ENCODE measurements at places on chromosomes 5 and 9. TPM values are rescaled to one million over a fixed set of nuclear protein-coding genes. Genes with fewer than 3 reads are reported as not detected.

PCDHB8 gene
- not detected for total RNA-seq

TMEM174 gene
- total RNA-seq = not detected

DNA sequence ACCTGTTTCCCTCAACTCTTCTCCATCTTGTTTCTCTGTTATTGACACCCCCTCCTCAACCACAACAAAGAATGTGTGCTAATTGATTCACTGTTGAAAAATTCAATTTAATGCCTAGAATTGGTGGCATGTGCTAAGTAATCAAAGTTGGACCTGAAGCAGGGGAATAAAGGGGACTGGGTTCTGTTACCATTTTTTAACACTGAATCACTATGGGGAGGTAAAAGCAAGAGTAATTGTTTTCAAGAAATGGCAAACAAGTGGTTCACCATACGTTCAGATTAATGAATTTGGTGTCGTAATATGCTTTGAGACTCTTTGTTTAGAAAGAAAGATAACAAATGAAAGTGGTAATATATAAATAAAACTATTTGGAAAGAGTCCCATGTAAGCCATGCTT is 17.0 kb upstream of the SSBP2 start:
- no peak for DNase-seq

- peak; percentile 96 for DNase-seq
These were observed 64.8 kb downstream of the SHB start for GRCh38 chr9:38003946-38004808.

- no peak for DNase-seq
These were observed 104.6 kb downstream of the PCSK5 start for GRCh38 chr9:75995066-75995465.

CATSPER3 gene
- total RNA-seq = not detected

GRCh38 chr9:72480921-72481320 is 40.5 kb upstream of the TMC1 start:
- DNase-seq = no peak

DNA sequence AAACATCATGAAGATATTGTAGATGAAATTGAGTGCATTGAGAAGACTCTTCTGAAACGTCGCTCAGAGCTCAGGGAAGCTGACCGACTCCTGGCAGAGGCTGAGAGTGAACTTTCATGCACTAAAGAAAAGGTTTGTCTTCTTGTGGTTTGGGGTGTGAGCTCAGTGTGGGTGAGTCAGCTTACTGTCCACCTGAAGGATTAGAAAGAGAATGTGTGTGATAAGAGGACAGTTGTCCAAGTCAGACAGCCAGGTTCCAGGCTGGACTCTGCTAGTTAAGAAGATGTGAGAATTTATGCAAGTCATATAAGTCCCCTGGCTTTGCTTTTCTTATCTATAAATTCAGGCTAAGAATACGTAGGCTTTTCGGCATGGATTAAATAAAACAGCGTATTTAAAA is 46.9 kb downstream of the RAB14 start:
- no peak for DNase-seq

GRCh38 chr5:139772089-139772791 is 23.4 kb upstream of the PSD2 start:
- no peak for DNase-seq

- DNase-seq = no peak
These were observed 182.9 kb downstream of the SAXO1 start for GRCh38 chr9:18849890-18850677.

ANKRD18B gene
- 3.2 TPM for total RNA-seq

TMEM250 gene
- 48.3 TPM for total RNA-seq

RASEF gene
- total RNA-seq = not detected
